GM12891 (cell line): ENCODE measurements at places on chromosomes 2 and 18.

DNA sequence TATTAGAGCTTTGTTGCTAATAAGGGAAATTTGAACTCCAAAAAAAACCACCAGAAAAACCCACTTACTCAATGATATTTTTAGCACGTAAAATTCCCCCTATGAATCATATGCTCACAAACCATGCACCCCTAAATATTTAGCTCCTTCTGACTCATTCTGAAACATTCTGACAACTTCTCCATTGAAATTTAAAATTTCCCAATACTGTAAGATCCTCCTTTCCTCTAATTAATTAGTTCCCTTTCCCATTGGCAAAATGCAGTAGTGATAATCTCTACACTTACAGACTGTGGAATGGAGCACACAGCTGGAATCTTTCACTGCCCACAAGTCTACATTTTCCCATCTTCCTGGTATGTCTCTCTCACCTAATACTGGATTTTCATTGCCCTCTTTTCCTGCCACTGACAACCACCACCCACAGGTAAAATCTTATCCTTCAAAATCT is 215.8 kb upstream of the ACVR2A start:
- no peak for DNase-seq

- no peak for DNase-seq
Measured at GRCh38 chr18:32152705-32153448, 37.0 kb upstream of the MEP1B start.

- no peak for DNase-seq
Measured at GRCh38 chr2:118055512-118056164, 32.6 kb upstream of the INSIG2 start.

GRCh38 chr2:36973320-36973719 is 7.0 kb upstream of the STRN start:
- no peak for DNase-seq
